ENCODE measurements at places on chromosomes 3 and 15.
A peak's percentile ranks its signal among the peaks of the same experiment; 100 is the strongest.

DNA sequence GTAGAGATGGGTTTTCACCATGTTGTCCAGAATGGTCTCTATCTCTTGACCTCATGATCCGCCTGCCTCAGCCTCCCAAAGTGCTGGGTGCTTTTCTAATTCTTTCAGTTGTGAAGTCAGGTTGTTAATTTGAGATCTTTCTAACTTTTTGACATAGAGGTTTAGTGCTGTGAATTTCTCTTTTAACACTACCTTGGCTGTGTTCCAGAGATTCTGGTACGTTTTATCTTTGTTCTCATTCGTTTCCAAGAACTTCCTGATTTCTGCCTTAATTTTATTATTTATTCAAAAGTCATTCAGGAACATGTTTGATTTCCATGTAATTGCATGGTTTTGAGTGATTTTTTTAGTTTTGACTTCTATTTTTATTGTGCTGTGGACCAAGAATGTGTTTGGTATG, 63.5 kb upstream of the CCDC54 start:
- no peak for DNase-seq

DNA sequence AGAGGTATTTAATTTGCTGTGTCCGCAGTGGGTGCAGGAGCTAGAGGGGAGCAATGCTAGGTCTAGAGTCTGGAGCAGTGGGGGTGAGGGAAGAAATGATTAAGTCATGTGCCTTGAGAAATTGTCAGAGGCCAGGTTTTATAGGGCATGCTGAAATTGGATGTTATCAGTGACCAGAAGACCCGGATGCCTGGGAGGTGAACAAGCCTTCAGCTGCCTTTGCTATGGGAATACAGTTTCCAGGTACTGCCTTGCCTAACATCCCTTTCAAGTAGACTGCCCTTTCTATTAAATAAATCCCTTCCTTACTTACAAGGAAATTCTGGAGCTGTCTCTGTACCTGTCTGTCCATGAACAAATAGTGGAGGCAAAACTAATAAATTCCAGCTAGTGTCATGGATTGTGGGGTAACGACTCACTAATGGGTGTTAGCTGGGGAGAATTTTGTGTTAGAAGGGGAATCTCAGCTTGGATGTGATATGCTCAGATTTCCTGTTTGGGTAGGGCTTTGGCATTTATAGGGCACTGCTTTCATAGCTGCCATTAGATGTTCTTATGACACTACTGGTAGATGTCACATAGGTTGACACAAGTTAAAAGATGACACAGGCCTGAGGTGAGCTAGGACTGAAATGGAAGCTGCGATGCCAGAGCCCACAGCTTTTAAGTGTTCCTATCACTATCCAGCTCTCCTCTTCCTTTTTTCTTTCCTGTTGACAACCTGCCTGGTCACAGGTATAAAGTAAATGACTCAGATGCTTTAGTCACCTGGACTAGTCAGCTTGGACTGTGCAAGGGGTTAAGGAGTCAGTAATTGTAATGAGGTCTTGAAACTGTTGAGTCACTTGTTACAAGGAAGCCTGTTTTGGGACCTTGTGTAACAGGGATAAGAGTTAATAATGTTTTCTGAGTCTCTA, 21.3 kb downstream of the CHD2 start:
- peak; percentile 71 for DNase-seq

DNA sequence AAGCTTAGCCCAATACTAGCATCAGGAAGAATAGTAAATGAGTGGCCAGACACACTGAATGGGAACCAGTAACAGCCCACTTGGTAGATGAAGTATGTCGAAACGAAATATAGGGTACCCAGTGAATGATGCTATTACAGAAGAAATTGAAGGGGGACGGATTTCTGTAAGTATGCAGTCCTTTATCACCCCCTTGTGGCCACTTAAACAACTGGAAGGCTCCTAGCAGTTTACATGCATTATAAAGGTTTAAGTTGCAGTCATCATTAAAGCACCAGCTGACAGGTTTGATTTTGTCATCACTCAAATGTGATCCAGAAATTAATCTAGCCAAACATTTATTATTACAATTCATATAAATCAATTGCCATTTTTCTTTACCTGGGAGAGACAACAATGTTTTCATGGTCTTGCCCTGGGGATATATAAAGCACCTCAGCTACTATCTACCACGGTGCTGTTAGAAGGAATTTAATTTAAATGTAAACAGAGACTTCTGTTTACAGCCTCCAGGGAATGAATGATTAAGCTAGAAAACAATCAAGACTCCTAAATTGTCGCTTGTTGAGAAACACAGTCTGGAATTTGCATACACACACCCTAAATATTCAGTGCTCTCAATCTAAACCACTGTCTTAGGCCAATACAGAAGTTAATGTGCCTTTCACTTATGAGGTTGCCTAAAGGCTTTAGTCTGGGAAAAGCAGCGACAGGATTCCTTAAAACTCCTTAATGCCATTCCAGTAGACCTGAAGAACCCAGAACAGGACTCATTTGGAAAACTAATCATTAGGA, 7.8 kb downstream of the EIF1B start:
- peak; percentile 60 for DNase-seq

DNA sequence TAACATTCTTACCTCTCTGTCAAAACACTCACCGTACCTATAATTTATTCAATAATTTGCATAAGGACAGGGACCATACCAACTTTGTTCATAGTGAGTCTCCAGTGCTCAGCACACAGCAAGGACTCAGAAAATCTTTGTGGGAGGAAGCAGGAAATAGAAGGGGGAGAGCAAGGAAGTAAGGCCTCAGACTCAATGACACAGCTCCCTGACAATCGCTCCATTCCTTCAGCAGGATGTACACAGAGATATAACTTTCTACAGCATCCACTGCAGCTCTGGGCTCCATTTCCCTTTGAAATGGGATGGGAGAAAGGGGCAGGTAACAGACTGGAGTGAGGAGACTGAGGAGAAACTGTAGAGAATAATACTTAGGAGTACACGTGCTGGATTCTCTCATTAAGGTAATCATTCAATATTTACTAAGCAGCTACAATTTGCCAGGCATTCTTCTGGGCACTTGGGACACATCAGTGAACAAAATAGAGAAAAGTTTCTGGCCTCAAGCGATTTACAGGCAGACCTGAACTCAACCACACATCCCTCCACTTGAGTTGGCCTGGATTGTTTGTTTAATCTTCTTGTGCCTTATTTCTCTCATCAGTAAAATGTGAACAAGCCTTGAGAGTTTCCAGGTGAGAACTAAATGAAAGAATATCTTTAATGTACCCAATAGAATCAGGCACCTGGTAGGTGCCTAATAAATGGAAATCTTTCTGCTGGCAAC, 330.3 kb upstream of the THBS1 start:
- no peak for DNase-seq

DNA sequence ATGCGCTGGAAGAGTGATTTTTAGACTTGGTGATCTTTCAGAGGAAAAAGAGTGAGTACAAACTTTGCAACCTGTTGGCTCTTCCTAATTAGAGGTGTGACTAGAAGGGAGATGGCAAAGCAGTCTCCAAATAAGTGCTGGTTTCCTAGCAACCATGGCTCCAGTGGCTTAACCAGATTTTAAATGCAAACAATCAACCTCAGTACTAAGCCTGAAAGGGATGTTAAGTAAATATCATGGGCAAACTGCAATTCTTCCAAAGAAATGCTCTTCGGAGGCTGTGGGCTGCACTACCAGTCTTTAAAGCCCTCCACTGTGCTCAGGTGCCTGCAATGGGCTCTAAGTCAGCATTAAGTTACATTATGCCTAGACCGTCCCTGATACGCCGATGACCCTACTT, 678.1 kb upstream of the CCDC54 start:
- no peak for DNase-seq

DNA sequence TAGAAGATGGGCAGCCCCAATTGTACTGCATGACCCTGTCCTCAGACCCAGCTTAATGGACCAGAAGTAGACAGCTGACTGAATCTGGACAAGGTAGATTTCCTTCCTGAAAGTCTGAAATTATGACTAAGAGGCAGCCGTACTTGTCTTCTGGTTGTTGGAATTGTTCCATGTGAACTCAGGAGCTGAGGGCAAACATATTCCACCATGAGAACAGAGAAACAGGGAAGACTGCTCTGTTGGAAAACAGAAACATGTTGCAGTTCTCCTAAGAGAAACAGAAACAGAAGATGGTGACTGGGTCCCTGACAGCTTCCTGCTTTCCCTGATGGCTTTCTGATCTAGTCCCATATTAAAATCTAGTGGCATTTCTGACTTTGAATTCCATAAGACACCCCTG, 24.1 kb downstream of the POPDC2 start:
- DNase-seq: peak; percentile 17

- no peak for DNase-seq
These were observed 40.6 kb downstream of the ASB7 start for GRCh38 chr15:100642950-100643338.

GRCh38 chr15:38672273-38672672, 107.7 kb upstream of the RASGRP1 start:
- DNase-seq: no peak

DNA sequence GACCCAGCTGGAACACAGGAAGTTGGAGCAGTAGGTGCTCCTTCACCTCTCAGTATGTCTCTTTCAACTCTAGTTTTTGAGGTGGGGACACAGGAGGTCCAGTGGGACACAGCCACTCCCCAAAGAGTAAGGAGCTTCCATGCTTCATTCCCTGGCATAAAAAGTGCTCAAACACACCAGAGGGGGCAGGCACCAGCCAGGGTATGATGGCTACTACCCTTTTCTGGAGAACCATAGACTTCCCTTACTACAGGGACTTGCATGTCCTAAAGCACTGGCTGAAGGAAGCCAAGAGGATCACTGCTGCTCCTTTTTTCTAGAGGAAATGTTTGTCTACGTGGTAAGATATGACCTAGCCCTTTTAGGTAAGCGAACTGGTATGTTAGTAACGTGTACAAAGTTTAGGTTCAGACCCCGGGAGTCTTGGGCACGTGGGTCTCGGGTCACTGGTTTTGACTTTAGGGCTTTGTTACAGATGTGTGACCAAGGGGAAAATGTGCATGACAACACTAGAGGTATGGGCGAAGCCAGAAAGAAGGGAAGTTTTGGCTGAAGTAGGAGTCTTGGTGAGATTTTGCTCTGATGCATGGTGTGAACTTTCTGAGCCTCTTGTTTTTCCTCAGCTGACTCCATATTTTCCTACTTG, 11.9 kb downstream of the IL17RB start:
- no peak for DNase-seq

DNA sequence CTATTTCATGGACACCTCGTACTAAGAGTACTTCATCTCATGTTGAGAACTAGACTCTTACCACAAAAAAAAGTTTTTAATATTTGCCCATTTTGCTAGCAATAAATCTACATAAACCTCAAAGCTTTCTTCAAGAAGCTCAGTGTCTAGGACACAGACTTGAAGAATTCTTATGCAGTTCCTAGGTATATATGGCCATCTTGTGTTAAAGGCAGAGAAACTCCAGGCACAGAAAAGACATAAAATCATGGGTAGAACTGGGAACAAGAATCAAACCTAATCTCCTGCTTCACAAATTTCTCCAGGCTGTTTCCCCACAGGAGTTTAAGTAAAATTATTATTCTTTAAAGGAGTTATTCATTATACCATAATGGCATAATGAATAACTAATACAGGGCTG, 4.4 kb downstream of the MBD4 start:
- no peak for DNase-seq

DNA sequence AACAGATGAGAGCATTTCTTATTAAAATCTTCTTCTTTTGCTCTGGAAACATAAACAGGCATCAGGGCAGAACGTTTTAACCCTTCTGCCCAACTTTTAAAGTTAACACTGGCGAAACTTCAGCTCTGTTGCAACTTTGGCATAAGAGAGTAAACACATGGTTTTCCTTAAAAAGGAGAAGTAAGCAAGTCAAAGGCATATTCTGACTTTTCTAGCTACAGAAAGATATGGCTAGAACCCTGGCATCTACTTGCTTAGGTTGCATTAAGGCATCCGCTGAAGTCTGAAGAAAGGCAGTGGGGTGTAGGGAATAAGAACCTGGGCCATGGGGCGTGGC, 13.3 kb upstream of the IL16 start:
- DNase-seq: no peak

GRCh38 chr3:71562938-71563337, 20.6 kb downstream of the FOXP1 start:
- DNase-seq: no peak

DNA sequence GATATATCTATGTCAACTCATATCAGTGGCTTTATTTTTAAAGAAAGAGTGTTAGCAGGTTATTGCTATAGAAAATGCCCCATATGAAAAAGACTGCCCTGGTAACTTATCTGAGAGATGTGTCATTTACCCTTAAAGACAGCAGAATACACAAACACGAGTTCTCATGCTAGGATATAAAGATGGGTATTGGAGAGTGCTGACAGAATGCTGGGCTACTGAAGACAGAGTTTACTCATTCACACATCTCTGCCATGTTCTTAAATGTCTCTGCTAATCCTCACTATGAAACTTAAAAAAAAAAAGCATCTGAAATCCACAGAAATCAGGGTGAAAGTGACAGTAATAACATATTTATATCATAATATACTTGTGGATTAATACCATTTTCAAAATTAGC, 126.7 kb downstream of the FOXP1 start:
- DNase-seq: no peak

GRCh38 chr3:62361824-62362223, 11.5 kb downstream of the FEZF2 start:
- DNase-seq: no peak

- peak; percentile 17 for DNase-seq
These were observed 54.4 kb upstream of the TLE3 start for GRCh38 chr15:70152070-70152480.

DNA sequence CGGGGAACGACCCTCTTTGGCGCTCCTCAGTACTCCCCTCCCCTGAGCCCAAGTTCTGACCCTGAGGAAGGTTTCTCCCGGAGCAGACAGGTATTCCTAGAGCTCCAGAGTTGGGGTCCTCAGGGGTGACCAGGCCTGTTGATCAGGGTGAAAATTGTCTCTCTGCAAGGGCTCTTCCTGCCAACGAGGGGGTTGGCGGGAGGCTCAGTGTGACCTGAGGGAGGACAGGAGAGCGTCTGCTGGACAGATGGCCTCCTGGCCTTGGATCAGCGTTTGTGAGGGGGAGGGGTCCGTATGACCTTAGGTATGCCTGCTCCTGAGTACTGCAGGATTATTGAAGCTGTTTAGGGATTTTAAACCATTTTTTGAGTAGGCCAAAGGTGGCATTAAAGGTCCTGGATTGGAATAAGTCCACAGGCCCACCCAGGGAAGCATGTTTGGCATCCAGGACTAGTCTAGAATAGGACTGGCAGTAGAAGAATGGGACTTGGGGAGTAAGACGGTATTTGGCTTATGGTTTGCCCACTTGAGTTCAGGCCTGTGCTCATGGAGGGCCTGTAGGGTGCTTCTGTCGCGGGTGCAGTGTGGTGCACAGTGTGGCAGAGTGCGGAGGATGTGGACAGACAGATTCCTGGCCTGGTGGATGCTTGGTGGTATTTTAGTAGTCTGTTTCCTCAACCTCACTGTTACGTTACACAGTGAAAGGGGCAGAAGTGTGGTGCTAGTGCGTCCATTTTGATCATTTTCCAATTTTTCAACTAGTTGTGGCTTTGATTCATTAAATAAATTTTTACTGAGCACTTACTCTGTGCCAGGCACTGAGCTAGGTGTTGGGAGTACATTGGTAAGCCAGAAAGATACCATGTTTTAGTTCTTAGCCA, 959 bp downstream of the ZNF592 start:
- DNase-seq: no peak

Measured in kidney glomerular epithelial cell (primary cell).